ENCODE measurements at places on chromosomes 3 and 15. TPM values are rescaled to one million over a fixed set of nuclear protein-coding genes. Genes with fewer than 3 reads are reported as not detected.

Gene CFAP161
- not detected for total RNA-seq

Gene CYP8B1
- not detected for total RNA-seq

Gene ATP13A4
- total RNA-seq, result not detected

Gene IGSF11
- total RNA-seq, result 4.8 TPM

Gene TERC
- 0.93 TPM for total RNA-seq

All from A549 treated with DMSO at 1 μM for 4 hours (cell line).